Osteocyte (in vitro differentiated cells): ENCODE measurements at places on chromosomes 2 and 18.

DNA sequence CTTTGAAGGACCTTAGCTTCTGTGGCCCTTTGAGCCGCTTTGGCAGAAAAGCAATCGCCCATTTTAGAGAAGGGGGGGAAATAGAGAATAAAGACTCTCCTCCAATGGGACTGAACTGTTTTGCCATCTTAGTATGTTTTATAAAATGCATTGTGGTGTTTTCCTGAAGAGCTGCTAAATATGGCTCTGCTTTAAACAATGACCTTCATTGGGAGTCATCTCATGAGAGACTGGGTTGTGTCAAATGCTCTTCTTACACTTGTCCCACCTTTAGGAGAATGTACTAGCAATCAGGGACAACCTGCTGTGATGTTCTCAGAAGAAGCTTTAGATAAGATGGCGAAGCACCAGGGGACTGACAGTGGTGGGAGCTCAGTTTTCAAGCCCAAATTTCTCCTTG is 418.9 kb upstream of the POU3F3 start:
- no peak for DNase-seq

- no peak for DNase-seq
Measured at GRCh38 chr2:173605994-173606393, 251.3 kb downstream of the CDCA7 start.

DNA sequence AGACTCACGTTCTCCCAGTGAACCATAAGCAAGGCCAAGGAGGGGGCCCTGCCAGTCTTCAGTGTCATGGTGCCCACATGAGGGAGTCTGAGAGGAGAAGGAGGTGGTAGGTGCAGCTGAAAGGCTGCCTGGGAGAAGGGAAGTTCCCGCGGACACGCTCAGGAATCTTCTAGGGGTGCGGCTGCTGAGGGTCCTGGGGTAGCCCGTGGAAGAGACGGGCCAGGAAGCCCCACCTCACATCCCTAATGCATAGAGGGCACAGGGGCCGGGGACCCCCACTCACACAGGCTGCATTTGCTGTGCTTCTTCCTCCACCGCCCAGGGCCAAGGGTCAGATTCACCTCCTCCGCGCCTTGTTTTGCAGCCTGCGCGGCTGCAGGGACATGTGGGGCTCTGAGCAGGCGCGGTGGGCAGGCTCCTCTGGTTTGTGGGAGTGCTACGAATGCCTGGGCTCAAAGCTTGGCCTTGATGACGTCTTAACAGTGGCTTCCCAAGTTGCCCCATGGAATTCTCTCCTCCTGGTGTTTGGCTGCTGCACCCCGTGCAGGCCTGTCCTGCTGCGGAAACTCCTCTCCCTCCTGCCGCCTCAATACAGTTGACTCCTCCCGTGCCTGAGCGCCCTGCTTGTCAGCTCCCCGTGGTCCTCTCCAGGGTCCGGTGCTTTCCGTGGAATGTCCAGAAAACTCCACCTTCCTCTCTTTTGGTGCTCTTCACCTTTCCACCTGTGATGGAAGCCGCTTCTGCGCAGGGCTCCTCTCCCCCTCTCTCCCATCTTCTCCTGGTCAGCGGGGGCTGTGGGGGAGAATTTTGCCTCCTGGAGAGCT is 95.7 kb downstream of the VAPA start:
- peak; percentile 68 for DNase-seq

- no peak for DNase-seq
Measured at GRCh38 chr2:172701250-172701649, 34.4 kb upstream of the RAPGEF4 start.

- no peak for DNase-seq
Measured at GRCh38 chr2:150119819-150120218, 367.6 kb downstream of the RND3 start.

DNA sequence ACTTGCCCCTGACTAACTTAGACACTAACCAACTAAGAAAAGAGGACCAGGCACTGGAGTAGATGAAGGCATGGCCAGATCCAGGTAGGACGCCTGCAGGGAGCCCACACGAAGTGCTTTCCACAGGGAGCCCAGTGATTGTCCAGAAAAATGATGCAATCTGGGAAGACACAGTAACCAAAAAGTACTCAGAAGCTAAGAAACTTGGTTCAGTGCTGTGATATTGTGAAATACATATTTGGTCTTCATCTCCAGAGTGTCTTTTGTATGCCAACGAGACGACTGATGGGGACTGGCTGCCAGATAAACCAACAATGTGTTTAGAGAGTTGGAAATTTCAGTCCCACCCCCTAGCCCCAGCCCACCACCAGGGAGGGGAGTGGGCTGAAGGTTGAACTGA is 135.0 kb downstream of the SP3 start:
- no peak for DNase-seq

DNA sequence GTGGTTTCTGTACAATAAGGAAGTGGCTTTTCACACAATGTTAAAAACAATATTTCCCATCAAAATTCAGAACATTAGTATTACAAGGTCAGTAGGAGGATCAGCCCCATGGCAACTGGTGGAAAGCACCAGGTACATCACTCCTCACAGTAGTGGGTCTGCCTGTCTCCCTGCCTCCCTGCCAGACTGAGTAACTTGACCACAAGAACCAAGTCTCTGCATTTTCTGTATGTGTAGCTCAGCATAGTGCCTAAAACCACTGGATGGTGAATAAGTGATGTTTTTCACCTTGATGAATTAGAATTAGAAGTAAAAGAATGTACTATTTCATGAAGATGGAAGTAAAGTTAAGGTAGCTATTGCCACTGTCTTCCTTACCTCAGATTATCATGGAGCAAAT is 4.1 kb upstream of the WDR7 start:
- DNase-seq: no peak

DNA sequence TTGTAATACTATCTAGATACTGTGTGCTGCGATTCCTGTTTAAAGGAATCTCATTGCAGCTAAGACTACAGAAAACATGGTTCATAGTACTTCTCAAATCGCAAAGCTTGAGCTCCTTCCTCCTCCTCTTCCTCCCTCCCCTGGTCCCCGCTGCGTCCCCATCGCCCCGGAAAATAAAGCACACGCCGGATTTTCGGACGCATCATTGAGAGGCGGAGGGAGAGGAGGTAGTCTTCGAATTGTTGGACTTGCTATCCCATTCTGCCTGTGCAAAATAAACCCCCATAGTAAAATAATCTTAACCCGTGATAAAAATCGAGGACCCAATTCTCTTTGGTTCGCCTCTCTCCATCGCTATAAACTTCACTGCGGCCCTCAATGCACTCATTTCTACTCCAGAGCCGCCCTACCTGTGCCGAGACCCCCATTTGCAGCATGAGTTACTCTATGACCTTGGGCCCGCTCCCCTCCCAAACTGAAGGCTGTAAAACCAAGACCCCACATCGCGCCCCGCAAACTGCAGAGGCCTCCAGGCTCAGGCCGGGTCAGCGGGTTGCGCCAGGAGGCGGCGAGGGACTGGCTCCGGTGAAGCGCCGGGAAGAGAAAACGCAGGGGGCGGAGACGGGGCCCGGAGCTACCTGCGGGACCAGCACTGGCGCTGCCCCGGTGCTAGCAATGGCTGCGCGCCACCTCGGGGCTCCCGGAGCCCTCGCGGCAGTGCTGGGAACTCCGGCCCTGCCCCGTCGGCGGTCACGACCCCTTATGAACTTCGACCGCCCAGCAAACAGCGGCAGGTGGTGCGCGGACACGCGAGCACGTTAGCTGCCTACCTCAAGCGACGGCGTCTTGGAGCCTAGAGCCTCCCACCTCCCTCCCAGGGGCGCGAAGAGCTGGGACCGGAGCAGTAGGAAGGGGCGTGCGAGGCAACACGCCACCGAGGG is 649 bp downstream of the ESCO1 start:
- peak; percentile 85 for DNase-seq

GRCh38 chr2:2547451-2547850 is 216.4 kb upstream of the MYT1L start:
- no peak for DNase-seq

DNA sequence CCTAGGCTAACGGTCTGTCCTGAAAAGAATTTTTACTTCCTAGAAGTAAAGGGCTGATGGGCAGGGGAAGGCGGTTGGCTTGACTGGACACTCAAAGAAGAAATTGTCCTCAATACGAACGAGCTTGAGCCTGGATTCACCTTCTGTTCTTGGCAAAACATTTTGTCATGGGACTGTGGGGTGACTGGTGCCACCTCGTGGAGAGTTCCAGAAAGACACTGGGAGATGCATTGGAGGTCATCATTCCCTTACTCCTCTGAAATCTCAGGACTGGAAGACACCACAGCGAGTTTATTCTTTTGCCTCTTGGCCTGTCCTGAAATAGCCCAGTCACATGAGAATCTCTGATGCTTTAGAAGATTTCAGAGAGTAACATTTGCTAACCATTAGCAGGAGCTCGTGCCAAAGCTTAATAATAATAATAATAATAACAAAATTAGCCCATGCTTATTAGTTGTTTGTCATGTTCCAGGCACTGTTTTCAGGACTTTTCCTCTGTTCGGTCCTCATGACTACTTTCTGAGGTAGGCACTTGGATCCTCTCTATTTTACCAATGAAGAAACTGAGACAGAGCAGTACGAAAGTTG is 44.5 kb downstream of the TMEM182 start:
- peak; percentile 86 for DNase-seq

- DNase-seq: peak; percentile 34
Measured at GRCh38 chr2:230162981-230163380, 56.8 kb downstream of the SP110 start.

DNA sequence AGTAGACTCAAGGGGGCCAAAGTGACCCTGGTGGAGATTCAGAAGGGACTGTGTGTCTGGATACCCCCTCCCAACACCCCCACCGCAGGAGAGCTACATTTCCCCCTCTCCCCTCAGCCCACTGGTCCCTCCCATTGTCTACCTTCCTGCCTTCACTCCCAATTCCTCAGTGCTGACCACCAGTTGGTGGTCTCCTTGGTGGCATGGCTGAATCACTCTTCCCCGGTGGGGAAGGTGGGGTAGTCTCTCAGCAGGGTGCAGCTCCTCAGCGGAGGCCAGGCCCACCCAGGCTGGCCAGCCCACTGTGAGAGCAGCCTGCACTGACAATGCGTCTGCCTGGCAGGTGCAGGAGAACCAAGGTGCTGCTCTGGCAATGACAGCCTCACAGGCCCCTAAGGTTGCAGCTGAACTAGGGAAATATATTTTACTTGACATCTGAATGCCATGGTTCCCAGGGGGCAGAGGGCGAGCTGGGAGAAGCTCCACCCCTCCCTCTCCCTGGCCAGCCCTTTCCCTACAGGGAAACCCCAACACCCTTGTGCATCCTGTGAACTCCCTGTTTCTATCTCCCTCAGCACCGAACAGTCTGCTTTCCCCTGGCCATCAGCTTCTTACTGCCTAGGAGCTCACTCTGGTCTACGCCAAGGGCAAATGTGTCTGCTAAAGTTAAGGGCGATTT is 62.6 kb upstream of the PAX8 start:
- no peak for DNase-seq

DNA sequence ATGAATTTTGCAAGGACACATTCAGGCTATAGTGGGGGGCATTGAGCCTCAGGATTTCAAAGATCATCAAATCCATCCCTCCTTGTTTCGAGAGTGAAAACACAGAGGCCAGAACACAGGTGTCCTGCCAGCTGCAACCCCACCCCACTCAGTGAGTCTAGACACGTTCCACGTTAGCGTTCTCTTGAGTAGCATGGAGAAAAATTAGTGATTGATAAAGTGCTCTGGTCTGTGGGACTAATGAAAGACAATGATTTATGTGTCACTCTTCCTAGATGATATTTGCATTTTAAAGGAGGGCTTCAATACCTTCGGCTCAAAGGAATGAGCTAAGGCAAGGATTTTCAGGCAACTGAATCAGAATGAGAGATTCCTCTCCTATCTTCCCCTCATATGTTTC is 43.8 kb downstream of the SLC4A3 start:
- DNase-seq: peak; percentile 40

DNA sequence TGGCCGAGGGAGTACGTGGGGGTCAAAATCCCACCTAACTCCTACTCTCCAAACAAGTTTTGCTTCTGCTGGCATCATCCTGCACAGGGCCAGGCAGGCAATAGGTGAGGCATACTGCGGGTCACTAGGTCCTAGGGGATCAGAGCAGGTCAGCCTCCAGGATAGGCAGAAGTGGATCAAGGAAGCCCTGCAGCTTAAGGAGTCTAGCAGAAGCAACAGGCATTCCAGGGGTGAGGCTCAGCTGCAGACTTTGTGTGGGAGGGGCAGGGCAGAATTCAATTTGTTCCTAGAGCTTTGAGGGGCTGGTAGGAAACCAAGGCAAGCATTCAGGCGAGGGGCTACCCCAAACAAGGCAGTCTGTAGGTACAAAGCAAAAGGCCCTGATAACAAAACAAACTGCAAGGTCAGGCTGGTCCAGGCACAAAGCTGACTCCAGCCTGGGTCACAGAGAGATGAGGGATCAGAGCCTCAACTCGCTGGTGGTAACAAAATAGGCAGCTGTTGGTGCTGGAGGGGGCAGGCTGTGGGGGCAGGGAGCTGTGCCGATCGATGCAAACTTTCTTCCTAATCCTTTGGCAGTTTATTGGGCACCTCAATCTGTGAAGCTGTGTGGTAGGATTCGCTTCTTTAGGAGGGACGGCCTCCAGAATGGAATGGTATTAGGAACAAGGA is 101.4 kb upstream of the STPG4 start:
- DNase-seq: no peak

- no peak for DNase-seq
Measured at GRCh38 chr2:54321047-54321446, 65.0 kb upstream of the TSPYL6 start.
